Activated CD8-positive, alpha-beta memory T cell treated with anti-CD3 and anti-CD28 coated beads for 4 hours (primary cell): ENCODE measurements at places on chromosomes 2 and 18.

DNA sequence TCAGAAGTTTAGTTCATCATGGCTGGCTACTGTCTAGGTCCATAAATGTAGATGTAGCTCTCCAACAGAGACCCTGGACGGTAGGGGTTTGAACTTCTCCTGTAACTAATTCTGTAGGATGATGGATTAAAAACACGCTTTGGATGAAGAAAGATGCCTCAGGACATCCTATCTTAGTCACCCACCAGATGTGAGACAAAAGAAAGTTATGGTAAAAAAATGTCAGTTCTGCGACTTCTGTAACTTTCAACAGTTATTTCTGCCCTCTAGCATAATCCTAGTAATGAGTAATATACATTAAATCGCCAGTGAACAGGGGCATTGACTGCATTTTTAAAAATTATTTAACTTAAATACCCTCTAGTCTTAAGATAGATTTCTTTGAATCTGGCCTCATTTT, 210.1 kb upstream of the LRATD1 start:
- DNase-seq, result no peak

DNA sequence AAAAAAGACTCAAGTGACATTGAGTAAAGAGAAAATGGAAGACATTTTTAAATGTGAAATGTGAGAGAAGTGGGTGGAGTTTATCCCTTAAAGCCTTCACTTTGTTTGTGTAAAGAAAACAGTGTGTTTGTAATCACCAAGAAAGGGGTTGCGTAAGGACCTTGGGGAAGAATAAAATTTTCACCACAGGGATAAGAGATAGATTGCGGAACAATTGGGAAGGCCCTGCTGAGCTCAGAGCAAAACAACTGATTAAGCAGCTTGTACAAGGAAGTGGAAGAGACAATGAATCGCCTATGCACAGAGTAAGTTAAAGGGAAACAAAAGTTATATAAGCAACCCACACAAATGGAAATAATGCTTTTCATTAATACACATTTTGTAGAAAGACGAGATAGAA, 327.7 kb downstream of the RAD51AP2 start:
- no peak for DNase-seq

- no peak for DNase-seq
These were observed 703.0 kb downstream of the RNF144A start for GRCh38 chr2:7620255-7620654.

DNA sequence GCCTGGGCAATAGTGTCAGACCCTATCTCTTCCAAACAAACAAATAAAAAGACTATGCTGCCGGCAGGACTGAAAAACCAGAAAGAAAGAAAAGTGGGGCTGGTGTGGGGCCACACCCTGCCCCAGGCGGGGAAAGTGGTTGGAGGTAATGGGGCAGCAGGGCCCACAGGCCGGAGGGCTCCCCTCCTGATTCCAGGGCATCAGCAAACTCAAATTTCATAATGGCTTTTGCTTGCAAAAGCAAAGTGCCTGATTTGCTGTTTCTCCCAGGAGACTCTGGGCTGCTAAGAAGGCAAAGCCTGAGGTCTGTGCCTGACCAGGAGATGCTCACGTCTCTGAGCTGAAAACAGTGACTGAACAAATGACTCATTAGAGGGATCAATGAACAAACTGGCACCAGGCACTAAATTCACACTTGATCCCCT, 121.9 kb downstream of the HDAC4 start:
- DNase-seq, result no peak

DNA sequence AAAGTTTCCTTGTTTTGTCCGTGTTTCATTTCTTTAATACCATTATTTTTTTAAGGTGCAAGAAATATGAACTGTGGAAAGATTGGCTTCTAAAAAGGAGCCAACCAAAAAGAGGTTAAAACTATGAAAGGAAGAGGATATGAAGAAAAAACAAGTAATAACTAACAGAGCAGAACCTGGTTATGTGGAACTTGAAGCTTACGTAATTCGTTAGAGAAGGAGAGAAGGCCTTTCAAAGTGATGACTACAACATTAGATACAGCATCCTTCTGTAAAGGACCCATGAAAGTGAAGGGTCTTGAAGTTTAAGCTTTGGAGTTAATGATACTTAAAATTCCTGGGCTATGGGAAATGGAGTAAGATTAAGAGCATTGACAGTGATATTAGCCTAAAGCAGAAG, 84.5 kb downstream of the ANKRD12 start:
- DNase-seq, result no peak

DNA sequence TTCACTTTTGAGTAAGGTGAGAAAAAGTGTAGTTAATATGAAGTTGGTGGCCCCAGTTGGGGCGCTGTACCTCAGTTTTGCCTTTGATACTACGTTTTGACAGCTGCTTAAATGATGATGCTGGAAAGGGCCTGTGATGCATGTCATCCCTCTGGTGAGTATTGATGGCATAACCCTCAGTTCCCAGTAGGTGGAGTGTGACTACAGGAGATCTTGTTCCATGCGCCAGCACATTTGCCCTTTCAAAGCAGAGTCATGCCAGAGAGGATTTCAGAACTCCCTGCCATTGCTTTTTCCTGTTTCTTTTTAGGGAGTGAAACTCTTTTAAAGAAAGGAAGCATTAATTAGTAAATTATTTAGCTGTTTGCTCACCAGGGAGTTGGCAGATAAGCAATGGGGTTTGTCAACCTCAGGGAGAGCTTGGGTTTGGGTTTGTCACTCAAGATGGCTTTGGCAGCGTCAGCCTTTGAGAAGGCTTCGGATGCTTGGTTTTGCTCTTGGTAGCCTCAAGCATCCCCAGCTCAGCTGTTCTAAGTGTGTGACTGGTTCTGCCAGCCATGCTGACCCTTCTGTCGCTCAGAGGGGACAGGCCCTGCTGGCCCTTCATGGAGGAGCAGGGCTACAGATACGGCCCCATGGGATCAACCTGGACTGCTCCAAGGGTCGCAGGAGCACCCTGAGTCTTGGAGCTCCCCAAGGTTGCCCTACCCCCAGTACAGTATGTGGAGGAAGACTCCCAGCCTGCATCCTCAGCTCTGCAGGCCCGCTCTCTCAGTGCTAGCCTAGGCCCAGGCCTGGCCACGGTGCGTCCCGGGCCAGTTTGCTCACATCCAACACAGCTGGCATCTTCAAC, 29.1 kb downstream of the ARMC9 start:
- DNase-seq, result no peak

DNA sequence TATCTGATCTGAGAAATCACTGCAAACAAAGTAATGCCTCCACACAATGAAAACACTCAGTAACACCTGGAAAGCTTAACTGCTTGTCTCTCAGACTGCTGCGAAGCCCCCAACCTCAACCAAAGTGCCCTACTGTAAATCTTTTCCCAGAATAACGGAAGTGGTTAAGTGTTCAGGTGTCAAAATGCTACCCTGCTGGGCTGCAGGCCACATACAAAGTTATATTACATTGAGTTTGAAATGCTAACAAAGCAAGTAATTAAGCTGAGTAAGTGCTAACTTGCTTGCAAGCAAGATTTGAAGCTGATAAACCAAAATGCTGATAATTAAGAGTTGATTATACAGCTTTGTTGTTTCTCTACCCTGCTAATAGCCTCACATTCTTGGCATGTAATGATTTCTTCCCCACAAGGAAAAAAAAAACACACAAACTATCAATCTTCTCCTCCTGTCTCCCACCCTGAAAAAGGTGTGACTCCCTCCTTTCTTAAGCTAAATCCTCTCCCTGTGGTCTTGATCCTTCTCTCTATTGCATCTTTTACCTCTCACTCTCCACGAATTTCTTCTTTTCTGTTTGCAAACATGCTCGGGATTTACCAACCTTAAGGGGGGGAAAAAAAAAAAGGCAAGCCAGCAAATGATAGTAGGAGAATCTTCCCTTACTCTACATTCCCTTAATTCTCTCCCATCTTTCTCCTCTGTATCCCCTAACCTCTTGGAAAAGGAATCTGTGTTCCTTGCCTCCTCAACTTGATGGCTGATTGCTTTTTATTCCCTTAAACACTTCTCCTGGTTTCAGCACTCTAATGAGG, 266.8 kb upstream of the SIX3 start:
- no peak for DNase-seq

- DNase-seq, result no peak
These were observed 132.6 kb downstream of the SEPTIN10 start for GRCh38 chr2:109481196-109481555.

GRCh38 chr2:42359965-42360483, 993 bp downstream of the COX7A2L start:
- no peak for DNase-seq

DNA sequence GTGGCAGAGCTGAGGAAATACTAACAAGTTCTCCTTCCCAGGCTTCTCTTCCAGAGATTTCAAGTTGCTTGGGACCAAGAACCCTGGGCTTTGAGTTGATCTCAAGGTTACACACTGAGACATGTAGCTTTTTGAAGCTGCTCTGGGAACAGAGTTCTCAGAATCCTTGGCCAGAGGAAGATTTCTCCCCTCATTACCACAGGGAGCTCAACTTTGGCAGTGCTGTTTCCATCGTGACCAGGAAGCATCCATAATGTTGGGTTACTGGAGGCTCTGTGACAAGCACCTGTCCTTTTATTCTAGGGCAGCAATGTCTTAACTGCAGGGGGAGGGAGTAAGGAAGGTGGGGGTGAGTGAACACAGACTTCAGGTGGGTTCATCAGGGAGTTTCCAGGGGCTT, 41.5 kb upstream of the CHRNA1 start:
- no peak for DNase-seq

DNA sequence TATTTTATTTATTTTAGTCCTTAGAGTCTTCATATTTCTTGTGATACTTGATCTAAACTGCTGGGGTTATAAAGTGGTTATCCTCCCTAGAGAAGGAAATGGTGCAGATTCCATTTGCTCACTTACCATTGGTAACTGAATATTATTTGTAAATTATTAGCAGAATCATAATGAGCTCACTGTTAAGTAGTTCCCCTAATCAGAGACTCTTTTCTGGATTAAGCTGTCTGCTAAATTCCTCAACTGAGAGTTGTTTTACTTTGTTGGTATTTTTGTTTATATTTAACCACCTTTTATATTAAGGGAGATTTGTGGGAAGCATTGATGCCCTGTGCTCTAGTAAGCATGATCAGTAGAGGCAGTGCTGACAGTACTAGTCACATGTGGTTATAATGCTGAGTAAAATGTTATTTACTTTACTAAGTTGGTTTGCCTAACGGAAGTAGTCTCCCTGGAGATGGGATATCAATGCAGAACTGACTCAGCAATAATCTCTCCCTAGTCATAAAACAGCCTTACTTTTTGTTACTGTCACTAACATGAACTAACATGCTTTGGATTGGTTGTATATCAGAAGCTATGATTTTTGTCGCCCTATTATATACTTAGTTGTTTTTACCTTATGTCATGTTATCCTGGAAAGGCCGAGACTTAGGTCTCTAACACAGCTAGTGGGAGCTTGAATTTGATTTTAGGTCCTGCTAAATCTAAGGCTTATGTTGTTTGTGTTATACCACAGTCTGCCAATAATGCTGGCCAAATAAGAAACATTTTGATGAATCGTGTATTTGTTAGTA, 166.7 kb downstream of the MCFD2 start:
- DNase-seq, result no peak

DNA sequence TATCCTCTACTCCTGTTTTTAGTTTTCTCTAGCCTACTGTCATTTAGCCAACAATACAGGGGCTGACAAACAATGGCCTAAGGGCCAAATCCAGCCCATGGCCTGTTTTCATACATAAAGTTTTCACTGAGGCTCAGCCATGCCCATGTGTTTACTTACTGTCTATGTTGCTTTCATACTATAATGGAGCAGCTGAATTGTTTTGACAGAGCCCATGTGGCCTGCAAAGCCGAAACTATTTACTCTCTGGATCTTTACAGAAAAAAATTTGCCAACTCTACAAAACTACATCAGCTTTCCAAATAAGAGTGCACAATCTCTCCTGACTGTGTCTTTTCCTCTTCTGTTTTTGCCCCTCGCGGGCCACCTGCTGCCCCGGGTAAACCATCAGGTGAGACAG, 24.0 kb downstream of the LGALSL start:
- no peak for DNase-seq
